ENCODE measurements at places on chromosomes 7 and 10.

DNA sequence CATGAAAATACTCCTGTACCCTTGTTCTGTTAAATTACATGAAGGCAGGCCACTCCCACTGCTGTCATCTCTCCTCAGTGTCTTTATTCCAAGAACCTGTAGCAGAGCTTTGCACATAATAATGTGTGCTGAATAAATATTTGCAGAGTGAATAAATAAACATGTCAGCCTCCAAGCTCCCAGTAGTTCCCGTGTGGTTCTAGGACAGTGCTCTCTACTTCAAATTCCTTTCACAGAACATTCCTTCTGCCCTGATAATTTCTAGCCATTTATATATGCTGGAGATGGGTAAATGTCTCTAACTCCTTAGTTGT is 20.3 kb upstream of the HYAL4 start:
- DNase-seq = no peak

DNA sequence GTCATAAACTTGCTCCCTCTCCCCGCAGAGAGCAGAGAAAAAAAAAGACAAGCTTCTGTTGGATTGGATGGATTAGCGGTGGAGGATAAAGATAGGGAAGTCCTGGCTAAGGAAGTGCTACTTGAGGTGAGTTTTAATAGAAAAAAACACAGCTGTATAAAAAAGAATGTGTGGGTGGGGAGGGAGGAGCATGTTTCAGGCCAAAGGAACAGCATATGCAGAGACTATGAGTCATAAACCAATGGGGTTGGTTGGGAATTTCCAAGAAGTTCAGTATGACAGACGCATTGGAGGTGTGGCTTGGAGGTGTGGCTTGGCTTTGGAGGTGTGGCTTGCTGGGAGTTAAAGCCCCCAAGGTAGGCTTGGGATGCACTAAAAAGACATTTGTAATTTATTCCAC is 103.0 kb upstream of the LSM8 start:
- DNase-seq = no peak

DNA sequence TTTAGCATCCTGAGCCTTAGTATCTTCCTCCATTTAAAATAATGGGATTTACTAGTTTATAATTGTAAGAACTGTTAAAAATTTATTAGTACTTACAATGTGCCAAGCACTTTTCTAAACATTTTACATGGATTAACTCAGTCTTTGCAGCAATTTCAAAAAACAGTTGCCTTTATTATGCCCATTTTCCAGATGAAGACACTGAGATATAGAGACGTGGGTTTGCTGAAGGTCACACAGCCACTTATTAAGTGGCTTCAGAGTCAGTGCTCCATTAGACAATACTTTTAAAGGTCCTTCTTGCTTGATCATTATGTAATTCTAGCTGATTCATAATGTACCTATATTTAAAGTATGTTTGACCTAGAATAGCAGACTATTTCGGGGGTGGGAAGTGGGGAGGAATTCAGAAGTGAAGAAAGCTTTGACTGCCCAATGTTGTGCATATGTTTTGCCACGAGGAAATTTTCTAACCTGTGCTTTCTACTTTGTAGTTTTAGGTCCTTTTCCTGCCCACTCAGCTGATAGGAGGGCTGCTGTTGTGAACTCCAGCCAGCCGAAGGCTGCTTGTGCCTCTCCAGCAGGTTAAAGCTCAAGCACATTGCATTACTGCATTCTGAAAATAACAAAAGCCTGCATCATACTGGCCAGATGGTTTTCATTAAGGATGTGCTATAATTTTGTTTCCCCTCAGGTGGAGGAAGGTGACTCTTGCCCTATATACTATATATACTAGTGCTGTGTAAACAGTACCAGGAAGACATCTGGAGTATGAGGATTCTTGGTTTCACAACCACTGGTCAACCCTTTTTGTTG is 4.3 kb downstream of the PLEKHA8 start:
- DNase-seq = no peak

DNA sequence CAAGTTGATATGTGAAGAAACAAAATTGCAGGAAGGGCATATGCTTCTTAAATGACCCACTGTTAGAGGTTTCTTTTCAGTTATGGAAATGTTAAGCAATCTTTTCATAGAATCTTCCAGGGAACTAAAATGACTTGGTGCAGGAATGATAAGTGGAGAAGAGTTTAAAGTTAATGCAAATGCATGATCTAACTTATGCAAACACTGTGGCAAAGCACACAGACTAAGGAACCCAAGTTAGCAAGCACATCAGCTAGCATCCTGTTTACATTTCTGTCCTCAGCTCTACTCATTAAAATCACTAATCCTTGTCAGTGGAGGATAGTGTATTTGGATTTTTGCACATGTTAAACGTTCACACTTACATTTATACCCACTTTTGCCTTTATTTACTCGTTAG is 9.3 kb downstream of the CLCN1 start:
- DNase-seq = no peak

DNA sequence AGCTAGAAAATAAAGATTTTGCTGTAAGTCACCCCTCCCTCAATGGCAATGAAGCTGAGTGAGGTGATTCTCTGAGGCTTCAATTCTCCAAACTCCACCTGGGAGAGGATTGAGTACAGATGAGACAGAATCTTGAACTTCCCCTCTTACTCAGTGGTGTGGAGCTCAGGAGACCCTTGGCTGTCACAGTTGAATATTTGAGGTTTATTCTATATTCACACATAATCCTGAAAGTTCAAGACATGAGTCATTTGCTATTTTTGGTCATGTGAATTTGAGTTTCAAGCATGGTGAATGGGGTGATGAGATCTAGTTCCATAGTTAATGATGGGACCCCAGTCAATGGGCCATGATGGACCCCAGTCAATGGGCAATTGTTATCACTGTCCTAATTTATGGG is 13.9 kb upstream of the TECTB start:
- DNase-seq = no peak

- no peak for DNase-seq
Measured at GRCh38 chr10:15572531-15573045, 147.1 kb downstream of the ITGA8 start.

DNA sequence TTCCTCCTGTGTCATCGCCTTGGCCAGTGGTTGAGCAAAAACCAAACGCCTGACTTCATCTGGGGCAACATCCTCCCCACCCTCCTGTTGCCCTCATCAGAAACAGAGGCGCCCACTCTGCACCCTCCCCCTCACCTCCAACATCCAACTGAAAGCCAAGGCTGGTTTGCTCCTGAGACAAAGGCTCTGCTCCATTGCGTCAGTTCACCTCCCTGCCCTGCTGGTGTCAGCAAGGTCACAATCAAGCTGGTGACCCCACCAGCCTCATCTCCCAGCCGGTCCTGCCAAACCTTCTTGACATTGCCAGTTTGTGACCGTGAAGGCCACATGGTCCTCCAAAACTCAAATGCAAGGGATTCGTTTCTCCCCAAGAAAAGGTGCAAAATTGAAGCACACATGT is 131.7 kb upstream of the ADAM12 start:
- no peak for DNase-seq

DNA sequence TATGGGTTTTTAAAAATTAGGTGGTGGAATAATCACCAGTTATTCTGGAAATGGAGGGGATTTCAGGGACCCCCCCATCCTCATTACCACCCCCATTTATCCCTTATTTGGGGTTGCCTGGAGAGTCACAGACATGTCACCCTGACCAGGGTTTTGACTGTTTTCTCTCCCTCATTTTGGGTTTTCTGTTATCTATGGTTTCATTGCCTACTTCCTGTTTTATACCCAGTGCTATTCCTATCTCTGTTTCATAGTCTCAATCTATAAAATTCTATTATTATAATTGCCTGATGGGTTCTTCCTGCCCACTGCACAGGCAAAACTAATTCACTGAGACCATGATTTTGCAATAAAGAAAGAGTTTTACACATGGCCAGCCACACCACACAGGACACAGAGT is 15.9 kb upstream of the FAM221A start:
- DNase-seq = no peak

- DNase-seq = no peak
Measured at GRCh38 chr7:143519411-143520131, 41.9 kb downstream of the TAS2R41 start.

- DNase-seq = no peak
Measured at GRCh38 chr7:52586704-52587103, 448.7 kb upstream of the POM121L12 start.

- no peak for DNase-seq
Measured at GRCh38 chr7:34091321-34091917, 186.1 kb downstream of the BMPER start.

DNA sequence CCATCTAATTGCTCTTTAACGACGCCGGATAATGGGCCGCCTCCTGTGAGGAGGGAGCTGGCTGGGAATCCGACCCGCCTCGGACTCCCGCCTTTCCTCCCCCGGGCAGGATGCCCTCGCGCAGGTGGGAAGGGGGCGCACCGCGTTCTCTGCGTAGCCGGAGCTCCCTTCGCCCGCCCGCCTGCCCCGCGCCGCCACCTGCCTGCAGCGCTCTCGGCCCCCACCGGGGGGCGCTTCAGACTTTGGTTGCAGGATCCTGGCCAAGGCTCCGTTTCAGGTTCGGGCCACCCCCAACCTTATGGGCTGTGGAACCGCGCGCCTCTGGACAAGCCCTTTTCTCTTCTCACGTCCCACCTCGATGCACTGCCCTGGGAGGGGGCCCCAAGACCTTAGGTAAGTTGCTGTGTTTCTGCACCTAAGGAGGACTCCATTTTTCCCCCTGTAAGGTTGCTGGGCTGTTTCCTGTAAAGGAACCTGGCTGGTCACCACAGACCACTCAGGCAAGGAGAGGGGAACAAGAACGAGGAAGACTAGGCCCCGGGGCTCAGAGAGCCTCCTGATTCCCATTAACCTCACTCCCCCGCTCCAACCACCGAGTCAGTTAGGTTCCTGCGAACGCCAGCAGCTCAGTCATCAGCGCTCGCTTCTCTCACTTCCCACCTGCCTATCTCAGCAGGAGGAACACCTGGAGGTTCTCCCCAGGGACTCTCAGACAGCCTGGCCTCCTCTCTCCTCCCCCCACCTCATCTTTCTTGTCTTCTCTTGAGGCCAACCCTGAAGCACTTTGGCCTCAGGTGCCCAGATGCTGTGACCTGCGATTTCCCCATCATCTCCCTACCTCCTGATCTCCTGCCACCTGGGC is 11.3 kb upstream of the KAZALD1 start:
- no peak for DNase-seq

GRCh38 chr7:108515013-108515412 is 10.9 kb downstream of the PNPLA8 start:
- no peak for DNase-seq

All from stimulated activated CD8-positive, alpha-beta memory T cell treated with anti-CD3 and anti-CD28 coated beads, Interleukin-12 subunit alpha, Interleukin-12 subunit beta, amount 100 ng/mL, for 1 hour (primary cell).